ENCODE measurements at places on chromosomes 1 and 21.

DNA sequence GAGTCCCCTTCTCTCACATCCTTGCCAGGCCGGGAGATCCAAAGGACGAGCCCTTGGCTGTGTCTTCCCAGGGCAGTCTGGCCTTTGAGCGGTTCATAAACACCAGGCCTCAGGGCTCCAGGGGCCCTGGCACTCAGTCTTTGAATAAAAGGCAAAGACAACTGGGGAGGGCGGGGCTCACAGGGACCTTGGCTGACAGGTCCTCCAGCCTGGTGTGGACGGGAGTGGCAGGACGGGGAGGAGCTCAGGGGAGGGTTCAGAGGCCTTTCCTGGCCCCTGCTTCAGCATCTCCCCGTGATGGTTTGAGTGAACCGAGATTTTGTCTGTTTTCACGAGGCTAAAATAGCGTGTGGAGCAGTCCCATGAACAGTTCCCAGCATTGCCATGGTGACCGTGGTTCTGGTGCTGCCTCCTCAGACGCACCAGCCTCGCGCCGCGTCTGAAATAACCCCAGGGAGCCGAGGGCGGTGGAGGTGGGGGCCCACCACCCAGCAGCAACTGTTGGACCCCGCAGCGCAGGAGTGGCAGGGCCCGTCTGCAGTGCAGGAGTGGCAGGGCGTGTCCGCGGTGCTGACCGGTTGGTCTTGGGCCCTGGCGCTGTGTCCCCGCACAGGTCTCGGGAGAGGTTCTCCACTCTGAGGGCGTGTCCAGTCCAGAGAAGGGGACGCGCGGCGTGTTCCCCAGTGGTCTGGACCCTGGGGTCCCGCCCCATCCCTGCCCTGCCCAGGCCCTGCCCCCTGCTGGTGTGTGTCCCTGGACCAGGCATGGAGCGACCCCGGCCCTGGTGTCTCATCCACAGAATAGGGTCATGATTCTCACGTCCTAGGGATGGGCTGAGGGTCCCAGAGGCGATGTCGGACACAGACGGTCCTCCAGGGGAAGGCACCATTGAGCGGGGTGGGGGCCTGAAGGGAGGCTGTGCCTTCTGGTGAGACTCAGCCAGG lies 7.1 kb upstream of the PRKCZ start:
- no peak for DNase-seq

GRCh38 chr1:97841338-97841737 lies 79.5 kb downstream of the DPYD start:
- DNase-seq: no peak

DNA sequence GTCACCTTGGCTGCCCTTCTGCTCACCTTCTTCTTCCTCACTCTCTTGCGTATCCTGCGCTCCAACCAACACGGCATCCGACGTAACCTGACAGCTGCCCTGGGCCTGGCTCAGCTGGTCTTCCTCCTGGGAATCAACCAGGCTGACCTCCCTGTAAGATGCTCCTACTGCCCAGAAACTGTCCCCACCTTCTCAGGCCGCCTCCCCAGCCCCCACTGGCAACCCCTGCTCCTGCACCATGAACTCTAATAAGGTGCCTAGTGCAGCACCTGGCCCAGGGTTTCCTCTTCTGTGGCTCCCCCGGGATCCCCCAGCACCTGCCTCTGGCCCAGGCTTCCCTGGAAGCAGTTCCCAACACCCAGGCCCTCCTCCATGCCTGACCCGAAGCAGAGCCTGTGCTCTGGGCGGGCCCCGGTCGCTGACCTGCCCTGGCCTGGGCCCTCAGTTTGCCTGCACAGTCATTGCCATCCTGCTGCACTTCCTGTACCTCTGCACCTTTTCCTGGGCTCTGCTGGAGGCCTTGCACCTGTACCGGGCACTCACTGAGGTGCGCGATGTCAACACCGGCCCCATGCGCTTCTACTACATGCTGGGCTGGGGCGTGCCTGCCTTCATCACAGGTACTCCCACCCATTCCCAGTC lies 12.8 kb downstream of the PSRC1 start:
- no peak for DNase-seq

DNA sequence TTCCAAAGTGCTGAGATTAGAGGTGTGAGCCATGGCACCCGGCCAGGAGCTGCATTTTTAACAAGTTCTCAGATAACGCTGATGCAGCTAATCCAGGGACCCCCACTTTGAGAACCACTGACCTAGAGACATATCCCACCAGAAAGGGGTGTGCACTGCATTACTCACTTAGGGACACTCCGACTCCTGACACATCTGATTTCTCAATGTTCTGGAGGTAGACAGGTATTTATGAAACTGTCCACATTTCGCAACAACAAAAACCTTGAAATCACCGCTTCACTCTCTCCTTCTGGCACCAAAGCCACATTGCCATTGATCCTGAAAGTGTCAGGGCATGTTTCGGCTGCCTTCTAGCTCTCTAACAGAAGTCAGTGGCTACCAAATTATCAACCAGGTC lies 23.2 kb upstream of the CAMTA1 start:
- DNase-seq: no peak

GRCh38 chr1:156095906-156096508 lies 13.7 kb upstream of the MEX3A start:
- DNase-seq: no peak

DNA sequence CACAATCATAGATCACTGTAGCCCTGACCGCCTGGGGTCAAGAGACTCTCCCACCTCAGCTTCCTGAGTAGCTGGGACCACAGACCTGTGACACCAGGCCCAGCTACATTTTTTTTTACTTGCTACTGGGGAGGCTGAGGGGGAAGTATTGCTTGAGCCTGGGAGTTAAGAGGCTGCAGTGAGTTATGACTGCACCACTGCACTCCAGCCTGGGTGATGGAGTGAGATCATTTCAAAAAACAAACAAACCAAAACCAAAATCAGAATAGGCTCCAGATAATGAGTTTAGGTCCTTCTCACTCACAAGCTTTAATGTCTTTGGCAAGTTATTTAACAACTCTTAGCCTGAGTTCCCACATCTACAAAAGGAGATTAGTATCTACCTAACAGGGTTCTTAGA lies 22.8 kb downstream of the WDR26 start:
- DNase-seq: no peak

Measured in SIG-M5 (cell line).